ENCODE measurements at places on chromosomes 2 and 18. TPM values are rescaled to one million over a fixed set of nuclear protein-coding genes. Genes with fewer than 3 reads are reported as not detected.

The SKA1 gene
- 0.74 TPM for total RNA-seq

The VIL1 gene
- total RNA-seq: not detected

- H3K27ac ChIP-seq: no peak overlapping the region
- no peak for DNase-seq
- no peaks in the 10 kb centered on the region for H3K4me1 ChIP-seq
- H3K36me3 ChIP-seq: no peaks in the 10 kb centered on the region
Observed at GRCh38 chr2:179017773-179018357, 32.1 kb downstream of the CCDC141 start.

DNA sequence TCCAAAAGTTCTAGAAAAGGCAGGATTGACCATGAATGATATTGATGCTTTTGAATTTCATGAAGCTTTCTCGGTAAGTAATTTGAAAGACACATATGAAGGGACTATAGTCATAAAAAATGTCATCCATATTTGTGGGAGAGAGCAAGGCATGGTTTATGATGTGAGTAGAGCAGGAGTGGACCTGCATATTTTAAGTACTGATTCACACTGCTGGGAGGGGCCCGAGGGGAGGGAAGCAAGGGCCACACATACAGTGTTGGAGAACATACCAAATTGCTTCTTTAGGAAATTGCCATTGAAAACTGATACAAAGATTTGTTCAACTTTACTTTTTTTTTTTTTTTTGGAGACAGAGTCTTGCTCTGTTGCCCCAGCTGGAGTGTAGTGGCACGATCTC, 39.4 kb downstream of the HADHB start:
- no peak overlapping the region for H3K4me3 ChIP-seq
- peaks cover 81% of the 10 kb centered on the region for H3K36me3 ChIP-seq
- H3K27ac ChIP-seq: no peak overlapping the region
- no peaks in the 10 kb centered on the region for H3K4me1 ChIP-seq
- DNase-seq: no peak

- no peaks in the 10 kb centered on the region for H3K27me3 ChIP-seq
- H3K36me3 ChIP-seq: no peaks in the 10 kb centered on the region
- H3K27ac ChIP-seq: no peak overlapping the region
- H3K4me3 ChIP-seq: no peak overlapping the region
- H3K4me1 ChIP-seq: no peaks in the 10 kb centered on the region
Observed at GRCh38 chr2:7594211-7594610, 677.0 kb downstream of the RNF144A start.
